ENCODE measurements at places on chromosomes 5 and 9.

- DNase-seq: no peak
Measured at GRCh38 chr5:169591636-169592035, 8.1 kb downstream of the SPDL1 start.

GRCh38 chr5:179289756-179290385 is 55.4 kb downstream of the ADAMTS2 start:
- DNase-seq: no peak

DNA sequence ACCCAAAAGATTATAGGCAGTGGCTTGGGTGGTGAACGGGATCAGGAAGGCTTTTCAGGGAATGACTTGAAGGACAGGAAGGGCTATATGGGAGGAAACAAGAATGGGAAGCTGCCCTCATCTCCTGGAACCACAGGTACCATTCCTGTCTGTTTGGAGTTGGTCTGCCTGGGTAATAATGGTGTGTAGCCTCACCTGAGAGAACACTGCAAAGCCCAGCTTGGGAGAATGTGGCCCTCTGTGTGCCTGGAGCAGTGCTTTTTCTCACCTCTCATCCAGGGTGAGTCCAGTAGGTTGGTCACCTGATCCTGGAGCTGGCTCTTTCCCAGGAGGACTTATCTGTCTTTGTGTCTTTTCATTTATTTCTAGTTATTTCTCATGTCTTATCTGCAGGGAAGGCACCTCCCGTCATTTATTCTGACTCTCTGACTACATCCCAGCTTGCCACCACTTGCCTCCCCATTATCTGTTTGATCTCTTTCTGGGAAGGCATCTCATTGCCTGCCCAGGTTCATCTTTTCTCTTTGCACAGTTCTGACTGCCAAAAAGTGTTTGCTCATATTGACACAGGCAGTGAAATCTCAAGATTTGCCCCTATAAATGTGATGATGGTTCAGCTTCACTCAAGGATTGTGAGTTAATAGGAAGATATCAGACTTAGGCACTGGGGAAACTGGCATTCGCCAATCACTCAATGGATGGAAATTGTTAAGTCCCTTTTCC is 22.5 kb upstream of the OR2S2 start:
- no peak for DNase-seq

DNA sequence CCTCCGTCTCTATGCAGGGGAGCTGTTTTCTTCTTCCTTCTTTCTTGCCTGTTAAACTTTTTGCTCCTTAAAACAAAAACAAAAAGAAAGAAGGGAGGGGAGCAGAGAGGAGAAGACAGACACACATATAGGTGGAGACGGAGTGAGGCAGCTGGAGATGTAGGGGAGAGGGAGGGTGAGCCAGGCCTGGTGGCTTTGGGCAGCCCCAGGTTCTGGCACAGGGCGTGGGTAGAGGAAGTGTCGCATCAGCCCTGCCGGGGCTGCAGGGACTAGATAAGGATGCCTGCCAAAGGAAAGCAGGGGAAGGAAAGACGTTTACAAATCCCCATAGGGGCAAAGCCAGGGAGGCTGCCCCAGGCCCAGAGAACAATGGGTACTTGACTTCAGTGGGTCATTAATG is 38.7 kb upstream of the PTGS1 start:
- DNase-seq: no peak

- DNase-seq: no peak
Measured at GRCh38 chr5:107184871-107185270, 485.9 kb downstream of the EFNA5 start.

Data from HS-5 (cell line).